Amniotic epithelial cell (primary cell): ENCODE measurements at places on chromosomes 3 and 15.

GRCh38 chr3:57206423-57206822 is 6.6 kb upstream of the HESX1 start:
- DNase-seq: no peak

DNA sequence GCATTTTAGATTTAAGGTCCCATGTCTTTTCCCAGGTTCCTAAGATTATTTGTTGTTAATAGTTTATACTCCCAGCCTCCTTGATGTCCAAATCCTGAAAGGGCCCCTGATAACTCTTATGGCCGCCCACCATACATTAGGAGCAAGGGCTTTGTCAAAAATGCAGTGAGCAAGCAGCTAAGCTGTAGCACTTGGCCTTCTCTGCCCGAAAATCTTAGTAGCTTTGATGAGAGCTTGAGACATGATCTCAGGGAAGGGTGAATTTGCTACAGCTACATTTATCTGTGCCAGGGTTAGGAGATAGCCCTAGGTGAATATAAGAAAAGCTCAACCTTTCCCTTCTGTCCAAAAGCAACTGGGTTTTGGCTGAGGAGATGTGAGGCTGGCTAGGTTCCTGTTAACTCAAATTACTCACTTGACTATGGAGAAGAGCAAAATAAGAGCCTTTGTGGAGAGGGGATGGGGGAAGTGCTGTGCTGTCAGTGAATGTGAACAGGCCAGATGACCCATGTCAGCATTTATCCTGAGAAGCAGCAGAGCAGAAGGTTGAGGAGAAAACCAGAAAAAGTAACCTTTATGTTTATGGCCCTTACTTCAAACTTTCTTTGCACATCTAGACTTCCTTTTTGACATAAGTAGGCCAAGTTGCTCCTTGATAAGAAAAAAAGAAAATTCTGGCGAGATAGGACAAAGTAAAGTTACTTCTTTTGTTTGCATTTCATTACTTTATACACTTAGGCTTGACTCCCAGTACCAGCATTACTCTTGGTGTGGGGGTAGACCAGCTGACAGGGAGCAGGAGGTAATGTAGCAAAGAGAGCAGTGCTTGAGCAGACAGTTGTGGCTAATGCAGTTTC is 21.1 kb downstream of the MAPK6 start:
- peak; percentile 59 for DNase-seq

DNA sequence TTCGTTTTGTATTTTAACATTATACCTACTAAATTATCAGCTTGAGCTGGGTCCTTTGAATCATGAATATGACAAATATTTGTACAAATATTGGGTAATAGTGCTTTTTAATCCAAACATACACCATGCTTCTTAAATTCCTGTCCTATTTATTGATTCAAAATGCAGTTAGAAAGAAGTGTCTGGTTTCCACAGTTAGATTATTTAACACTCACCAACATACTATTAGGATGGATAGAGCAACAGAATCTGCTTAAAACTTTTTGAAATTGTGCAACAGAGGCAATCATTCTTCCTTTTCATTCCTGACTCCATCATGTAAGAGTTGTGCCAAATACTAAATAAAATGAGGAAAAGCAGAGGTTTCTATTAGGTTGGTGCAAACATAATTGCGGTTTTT is 281.2 kb downstream of the LSAMP start:
- DNase-seq: no peak

GRCh38 chr3:45120359-45121158 is 25.6 kb downstream of the CDCP1 start:
- DNase-seq: no peak

DNA sequence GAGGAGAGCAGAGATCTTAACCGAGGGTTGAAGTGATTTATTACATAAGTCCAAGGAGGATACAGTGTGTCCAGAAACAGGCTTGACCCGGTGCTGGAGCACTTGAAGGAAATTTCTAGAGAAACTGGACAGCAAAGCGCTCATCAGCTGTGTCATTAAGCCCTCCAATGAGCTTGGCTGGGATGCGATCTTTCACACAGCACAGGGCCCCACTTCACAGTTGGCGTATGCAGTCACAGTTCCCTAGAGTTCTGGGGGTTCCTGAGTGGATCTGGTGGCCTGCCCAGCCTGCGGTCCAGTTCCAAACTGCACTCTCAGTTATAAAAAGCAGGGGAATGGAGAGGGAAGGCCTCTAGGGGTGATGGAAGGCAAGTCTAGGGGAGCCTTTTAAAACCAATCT is 13.6 kb downstream of the ST8SIA2 start:
- DNase-seq: no peak

DNA sequence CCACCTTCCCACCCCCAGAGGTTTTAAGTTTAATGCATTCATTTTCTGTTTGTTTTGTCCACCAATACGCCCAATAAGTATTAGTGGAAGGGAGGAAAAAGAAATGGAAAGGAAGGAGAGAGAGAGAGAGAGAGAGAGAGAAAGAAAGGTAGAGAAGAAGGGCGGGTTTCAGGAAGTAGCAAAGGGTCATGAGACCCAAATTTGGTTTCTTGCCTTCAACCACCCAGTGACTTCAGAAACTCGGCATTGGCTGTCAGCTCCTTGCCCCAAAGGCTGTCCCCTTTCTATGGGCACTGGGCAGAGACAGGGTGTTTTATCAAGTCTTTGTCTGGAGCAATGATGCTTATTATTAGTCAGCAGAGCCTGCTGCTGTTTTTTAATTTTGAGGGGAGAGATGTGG is 13.5 kb upstream of the NR1D2 start:
- DNase-seq: no peak

- no peak for DNase-seq
Measured at GRCh38 chr3:151227266-151227806, 24.3 kb upstream of the GPR171 start.

GRCh38 chr3:25556447-25556846 is 108.3 kb downstream of the TOP2B start:
- DNase-seq: no peak

GRCh38 chr3:14138109-14138877 is 13.4 kb downstream of the TMEM43 start:
- DNase-seq: no peak

DNA sequence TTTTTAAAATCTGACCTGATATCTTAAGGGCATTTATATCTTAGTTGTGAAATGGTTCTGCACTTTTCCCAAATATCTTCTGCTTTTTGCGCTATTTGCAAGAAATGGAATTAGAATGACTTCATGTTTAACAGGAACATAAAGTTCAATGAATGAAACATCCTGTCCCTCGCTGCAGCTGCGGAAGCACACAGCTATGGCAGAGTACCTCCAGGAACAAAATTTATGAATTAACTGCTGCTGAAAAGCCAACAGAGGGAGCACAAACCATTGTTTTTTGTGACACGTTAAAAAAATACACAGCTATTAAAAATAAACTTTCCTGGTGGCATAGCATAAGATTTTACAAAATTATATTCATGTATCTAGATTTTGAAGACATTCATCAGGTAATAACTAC is 404.4 kb upstream of the MDFIC2 start:
- DNase-seq: peak; percentile 37

DNA sequence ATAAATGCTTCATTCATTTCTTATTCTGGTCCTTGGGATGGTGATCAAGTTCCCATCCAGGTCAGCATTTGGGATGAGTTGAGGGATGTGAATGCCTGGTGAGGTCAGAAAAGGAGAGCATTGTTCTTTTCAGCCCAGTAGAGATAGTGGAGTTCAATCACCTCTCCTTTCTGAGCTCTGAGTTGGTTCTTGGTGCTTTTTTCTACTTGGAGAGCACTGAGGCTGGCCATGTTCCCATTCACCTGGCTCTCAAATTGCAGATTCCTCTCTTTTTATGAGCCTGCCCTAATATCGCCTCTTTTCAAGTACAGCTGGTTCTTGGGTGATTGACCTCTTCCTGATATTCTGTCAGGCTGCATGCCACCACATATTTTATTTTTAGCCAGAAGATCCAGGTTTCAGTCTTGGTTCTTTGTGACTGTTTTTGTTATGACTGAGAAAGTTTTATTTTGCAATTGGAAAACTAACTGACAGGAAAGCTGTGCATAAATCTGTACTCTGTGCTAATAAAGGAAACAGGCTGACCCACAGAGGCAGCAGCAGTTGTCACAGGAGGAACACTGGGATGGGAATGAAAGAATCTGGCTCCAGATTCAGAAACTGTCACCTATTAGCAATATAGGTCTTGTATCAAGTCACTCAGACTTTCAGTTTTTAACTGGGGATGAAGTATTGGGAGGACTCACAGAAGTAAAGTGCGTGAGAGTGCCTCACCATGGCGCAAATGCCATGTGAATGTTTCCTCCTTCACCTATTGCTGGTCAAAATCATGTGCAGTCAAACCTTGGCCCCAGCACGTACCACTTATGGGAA is 10.7 kb downstream of the AQP9 start:
- DNase-seq: no peak

GRCh38 chr15:67142767-67143100 is 77.3 kb downstream of the SMAD3 start:
- DNase-seq: peak; percentile 88

DNA sequence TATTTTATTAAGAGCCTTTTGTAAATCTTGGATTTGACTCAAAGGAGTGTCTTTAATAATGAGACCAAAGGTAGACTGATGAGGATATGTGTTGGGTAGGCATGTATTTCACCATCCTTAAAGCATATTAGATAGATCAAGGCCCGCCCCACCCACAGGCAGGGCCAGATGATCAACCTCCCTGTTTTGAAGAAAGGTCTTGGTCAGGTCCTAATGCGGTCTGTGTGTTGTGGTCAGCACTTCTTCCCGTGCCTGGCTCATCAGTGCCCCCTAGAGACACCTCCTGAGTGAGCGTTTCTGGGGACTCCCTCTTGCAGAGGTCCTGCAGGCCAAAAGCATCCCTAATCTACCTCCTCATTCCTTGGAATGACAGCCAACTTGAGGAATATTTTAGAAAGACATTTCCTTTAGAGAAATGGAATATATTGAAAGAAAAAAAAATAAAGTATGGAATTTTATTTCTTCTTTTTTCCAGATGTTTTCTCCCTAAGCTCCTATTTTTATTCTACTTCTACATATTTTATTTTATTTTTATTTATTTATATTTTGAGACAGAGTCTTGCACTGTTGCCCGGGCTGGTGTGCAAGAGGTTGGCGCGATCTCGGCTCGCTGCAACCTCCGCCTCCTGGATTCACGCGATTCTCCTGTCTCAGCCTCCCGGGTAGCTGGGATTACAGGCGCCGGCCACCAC is 6.0 kb downstream of the TM4SF4 start:
- DNase-seq: peak; percentile 94

- DNase-seq: no peak
Measured at GRCh38 chr15:59591356-59591755, 20.2 kb upstream of the GCNT3 start.

DNA sequence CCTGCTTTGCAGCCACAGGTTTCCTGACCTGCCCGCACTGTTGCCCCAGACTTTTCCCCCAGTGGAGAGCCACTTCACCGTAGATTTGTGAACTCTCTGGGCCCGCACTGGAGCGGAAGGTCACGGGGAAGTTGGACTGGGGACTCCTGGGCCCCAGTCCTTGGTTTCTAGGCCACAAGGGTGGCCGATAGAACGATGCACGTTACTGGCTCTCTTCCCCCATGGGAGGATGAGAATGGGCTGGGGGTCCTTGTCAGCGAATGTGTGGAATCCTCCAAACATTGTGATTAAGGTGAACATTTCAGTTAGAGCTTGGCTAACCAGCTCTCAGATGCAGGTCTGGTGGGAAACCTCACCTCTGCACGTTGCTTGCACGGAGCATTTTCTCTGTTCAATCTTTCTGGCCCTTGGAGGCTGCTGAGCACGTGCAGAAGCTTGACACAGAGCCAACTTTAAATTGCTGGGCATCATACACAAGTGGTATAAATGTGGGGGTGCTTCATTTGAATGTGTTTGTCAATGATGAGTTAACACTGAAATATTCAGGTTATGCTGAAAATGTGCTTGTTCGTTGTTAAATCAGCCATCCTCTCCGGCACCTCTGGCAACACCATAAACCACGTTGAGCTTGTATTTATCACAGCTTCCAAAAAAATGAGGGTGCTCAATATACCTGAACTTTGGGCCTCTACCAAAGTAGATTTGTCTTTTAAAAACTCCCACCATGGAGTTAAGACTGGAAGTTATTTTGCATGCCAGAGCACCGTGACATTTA is 976 bp downstream of the DIS3L start:
- DNase-seq: peak; percentile 86

DNA sequence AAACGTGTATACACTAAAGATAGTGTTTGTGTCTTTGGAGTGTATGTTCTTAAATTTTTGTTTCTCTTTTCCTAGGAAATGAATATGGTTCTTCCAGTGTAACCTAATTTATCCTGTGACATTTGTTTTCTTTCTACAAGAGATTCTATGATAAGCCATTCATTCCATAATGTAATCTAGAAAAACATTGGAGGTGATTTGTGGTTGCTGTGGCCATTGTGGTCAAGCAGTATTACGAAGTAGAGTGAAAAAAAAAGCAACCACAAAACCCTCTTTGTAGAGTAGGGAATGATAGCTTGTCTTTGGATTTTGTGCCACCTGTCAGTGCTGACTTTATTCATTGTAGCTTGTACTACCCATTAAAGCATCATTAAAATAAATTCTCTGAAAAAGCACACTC is 1209.6 kb downstream of the ZPLD1 start:
- DNase-seq: peak; percentile 56

GRCh38 chr3:82081351-82081750 is 319.9 kb upstream of the GBE1 start:
- no peak for DNase-seq

DNA sequence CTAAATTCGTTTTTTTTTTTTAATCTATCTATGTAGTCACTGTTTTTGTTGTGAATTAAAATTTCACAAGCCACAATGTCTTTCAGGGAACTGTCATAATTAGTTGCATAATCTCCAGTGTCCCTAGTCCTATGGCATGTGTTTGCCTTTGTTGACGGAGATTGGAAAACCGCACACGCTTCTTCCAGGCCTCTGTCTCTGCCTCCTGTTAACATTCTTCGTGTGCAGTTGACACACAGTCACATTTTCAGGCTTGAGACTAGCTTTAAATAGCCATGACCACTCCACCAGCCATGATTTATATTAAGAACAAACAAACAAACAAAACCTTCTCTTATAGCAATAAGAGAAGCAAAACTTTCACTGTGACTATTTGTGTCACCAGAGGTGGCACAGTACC is 139.8 kb downstream of the DUT start:
- no peak for DNase-seq

- DNase-seq: no peak
Measured at GRCh38 chr3:18556001-18556408, 130.9 kb upstream of the SATB1 start.

- no peak for DNase-seq
Measured at GRCh38 chr3:150897592-150897991, 7.6 kb downstream of the MINDY4B start.

GRCh38 chr3:43031485-43031884 is 52.4 kb downstream of the GASK1A start:
- DNase-seq: no peak

- DNase-seq: no peak
Measured at GRCh38 chr3:44442596-44443309, 34.7 kb downstream of the ZNF445 start.

DNA sequence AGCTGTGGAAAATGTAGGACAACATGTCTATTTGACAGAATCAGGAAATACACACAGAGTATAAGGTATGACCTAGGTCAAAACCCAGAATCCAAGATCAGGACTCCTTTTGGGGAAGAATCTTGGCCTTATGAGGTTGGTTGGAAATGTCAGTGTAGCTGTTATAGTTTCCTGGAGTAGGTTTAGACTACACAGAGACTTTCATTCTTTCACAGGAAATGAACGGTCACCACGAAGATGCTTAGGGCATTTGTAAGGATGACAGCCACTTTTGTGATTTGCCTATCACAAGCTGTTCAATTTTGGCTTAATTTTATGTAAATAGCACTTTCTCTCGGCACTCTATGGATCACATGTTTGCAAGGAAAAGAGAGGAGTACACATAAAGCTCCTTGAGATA is 18.6 kb upstream of the ZBTB20 start:
- no peak for DNase-seq

GRCh38 chr15:60313906-60314305 is 83.9 kb downstream of the ANXA2 start:
- DNase-seq: no peak
